Esophagus squamous epithelium (tissue), 5 donors: ENCODE measurements at places on chromosomes 5 and 9.

- DNase-seq = no peak
These were observed 602 bp downstream of the RPL37 start for GRCh38 chr5:40834391-40834848.

DNA sequence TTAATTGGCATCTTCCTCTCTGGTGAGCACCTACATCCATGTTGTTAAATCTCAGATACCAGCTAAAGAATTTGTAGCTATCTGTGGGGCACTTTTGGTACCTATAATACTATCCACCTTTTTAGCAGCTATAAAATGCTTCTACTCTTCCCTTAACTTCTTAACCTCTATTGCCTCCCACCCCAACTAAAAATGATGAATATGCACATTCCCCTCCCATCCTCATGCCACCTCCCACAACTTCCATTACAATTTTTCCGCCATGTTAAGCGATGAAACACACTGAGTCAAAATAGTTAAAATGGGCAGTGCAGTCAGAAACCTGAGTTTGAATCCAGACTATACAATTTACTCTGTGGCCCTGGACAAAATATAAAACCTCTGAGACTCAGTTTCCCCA, 10.1 kb downstream of the SSBP2 start:
- DNase-seq = no peak

GRCh38 chr9:113293285-113293878, 9.8 kb downstream of the RNF183 start:
- no peak for DNase-seq

DNA sequence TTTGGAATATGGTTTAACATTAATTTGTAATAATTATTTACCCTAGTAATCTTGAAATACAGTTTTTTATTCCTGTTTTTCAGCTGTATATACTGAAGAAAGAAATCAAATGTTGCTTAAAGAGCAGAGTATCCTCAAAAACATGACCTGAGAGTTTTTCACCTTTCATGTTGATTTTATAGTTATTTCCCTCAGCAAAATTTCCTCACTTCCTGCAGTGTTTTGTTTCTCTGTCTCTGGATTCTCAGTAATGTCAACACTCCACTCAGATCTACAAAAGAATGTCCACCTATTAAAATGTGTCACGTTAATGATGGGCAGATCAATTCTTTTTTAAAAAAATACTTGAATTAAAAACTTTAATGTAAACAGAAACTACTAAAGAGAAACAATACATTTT, 398.3 kb downstream of the ANXA1 start:
- DNase-seq = no peak

DNA sequence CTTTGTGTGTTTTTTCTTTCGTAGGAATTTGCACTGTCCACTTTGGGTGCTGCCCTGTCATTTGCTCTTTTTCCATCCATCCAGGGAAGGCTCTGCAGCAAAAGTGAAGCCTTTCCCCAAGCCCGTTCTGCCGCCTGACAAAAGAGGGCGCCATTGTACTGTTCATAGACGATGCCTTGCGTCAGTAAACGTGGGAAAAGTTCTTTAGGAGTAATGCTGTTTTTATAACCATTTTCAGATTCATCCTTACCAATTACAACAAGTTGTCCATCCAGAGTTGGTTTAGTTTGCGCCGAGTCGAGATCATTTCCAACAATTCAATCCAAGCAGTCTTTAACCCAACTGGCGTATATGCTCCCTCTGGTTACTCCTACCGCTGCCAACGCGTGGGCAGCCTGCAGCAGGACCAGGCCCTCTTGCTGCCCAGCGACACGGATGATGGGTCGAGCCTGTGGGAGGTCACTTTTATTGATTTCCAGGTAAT, 34.3 kb upstream of the RPS23 start:
- DNase-seq = no peak

- DNase-seq = no peak
These were observed 3.4 kb downstream of the PCDHGC5 start for GRCh38 chr5:141492168-141492885.

DNA sequence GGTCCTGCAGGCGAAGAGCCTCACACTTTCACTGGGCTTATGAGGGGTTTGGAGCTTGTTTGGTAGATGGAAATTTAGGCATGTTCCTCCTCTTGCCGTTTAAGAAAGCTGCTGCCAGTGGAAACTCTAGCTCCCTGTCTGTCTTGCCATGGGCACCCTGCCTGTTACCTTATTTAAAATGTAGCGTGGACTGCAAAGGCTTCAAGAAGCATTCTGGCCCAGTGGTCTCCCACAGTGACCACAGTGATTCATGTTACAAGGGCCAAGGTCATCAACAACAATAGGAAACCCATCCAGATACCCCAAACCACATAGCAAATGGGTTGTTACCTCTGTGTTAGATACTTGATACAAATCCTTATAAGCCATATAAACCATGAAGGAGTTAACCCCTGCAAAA, 96.6 kb downstream of the DPYSL3 start:
- no peak for DNase-seq

GRCh38 chr9:111298111-111298510, 31.9 kb downstream of the OR2K2 start:
- no peak for DNase-seq
